Activated CD8-positive, alpha-beta memory T cell treated with anti-CD3 and anti-CD28 coated beads, Interleukin-2, amount 10 ng/mL, durations not matched to agents 7 days and 5 days (primary cell): ENCODE measurements at places on chromosomes 1 and 21. TPM values are rescaled to one million over a fixed set of nuclear protein-coding genes. Genes with fewer than 3 reads are reported as not detected.

DNA sequence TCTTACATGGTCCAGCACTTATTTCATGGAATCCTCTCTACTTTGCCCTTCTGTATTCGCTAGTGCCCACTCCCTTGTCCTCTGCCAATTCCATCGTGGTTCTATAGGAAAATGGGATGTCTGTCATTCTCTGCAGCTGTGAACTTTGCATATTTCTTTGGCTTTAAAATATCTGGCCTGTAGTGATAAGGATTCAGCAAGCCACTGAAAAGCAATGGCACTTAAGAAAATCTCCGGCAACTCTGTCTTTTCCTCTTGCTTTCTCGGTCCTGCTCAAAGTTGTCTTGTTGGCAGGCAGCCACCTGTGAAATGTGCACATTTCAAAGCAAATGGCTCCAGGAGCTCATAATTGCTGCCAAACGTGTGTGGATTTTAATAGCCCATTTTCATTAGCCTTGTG lies 91.8 kb downstream of the CHD1L start:
- H3K27ac ChIP-seq, result no peak overlapping the region
- peaks cover 49% of the 10 kb centered on the region for H3K27me3 ChIP-seq
- no peak overlapping the region for H3K4me3 ChIP-seq
- H3K36me3 ChIP-seq, result no peaks in the 10 kb centered on the region

- H3K27me3 ChIP-seq, result no peaks in the 10 kb centered on the region
- H3K36me3 ChIP-seq, result no peaks in the 10 kb centered on the region
- no peak overlapping the region for H3K27ac ChIP-seq
- no peaks in the 10 kb centered on the region for H3K4me1 ChIP-seq
- no peak for DNase-seq
These were observed 675.1 kb upstream of the ADGRL2 start for GRCh38 chr1:81125672-81126071.

- H3K4me3 ChIP-seq, result no peak overlapping the region
- DNase-seq, result no peak
- H3K36me3 ChIP-seq, result peaks cover 4% of the 10 kb centered on the region
- H3K27ac ChIP-seq, result no peak overlapping the region
- H3K27me3 ChIP-seq, result peaks cover 12% of the 10 kb centered on the region
- no peaks in the 10 kb centered on the region for H3K4me1 ChIP-seq
These were observed 8.2 kb upstream of the SSX2IP start for GRCh38 chr1:84698151-84699110.

Gene IGSF9
- not detected for total RNA-seq

Gene FCER1A
- total RNA-seq, result not detected

Gene HSD3B2
- not detected for total RNA-seq

Gene MPL
- total RNA-seq, result not detected
